ENCODE measurements at places on chromosomes 11 and 22.

- DNase-seq = no peak
These were observed 76.0 kb downstream of the CWC15 start for GRCh38 chr11:94897330-94897768.

DNA sequence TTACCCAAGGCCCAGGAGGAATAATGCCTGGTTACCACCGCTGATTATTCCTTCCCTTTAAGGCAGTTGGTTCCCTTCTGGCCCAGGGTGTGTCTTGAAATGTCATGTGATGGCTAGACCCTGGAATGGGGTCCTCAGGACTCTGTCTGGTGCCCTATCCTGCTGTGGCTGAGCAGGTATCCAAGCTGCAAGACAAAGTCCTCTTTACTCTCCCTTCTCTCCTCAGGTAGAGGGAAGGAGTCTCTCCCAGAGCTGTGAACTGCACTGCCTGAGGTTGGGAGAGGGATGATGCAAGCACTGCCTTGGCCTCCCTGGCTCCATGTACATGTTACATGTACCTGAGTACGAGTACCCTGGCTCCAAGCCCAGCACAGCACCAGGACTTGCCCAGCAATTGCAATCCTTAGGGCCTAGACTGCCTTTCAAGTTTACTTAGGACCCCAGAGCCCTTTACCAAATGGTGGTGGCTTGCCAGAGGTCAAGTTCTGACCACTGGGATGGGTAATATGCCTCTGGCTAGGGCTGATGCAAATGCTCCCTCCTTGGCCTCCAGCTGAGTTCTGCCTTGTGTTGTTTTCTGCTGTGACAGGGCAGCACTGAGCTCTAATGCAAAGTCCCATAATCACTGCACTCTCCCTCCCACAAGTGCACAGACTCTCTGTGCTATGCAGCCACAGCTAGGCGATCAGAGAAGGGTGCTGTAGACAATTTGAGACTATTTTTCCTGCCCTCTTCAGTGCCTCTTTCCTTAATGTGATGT, 20.7 kb upstream of the AQP11 start:
- DNase-seq = no peak

DNA sequence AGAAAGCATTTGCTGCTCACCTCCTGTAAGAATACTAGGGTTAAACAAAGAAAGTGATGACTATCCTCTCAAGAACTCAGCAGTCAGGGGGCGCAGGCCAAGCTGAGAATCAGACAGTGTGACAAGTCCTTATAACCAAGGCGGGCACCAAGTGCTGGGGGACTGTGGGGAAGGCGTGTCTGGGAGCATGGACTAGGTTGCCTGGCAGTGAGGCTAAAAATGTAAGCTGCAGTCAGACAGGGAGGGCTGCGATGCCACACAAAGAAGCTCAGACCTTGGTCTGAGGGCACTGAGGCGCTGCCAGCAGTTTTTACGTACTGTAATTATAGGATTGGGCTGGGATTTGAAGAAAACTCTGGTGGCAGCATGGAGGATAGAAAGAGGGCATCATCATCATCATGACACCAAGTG, 73.7 kb downstream of the FLI1 start:
- DNase-seq = no peak

GRCh38 chr22:41442240-41442792, 4.3 kb downstream of the TOB2 start:
- no peak for DNase-seq

- DNase-seq = no peak
These were observed 97.5 kb upstream of the CCDC179 start for GRCh38 chr11:22957786-22958185.

DNA sequence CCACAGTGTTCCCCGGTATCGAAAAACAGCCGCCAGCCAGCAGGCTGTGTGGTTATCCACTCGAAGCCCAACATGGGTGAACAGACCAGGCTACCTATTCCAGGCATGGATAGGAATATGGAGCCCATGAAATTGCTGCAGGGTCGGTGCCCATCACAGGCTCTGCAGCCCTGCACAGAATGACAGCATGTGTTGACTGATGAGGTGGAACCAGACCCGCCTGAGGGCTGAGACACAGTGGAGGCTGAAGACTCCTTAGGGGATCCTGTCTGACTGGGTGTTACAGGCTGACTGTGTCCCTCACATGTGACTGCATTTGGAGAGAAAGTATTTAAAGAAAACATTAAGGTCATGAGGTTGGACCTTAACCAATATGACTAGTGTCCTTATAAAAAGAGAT, 6.2 kb upstream of the YPEL1 start:
- no peak for DNase-seq

- no peak for DNase-seq
These were observed 57.6 kb downstream of the KCNC1 start for GRCh38 chr11:17792161-17792560.

DNA sequence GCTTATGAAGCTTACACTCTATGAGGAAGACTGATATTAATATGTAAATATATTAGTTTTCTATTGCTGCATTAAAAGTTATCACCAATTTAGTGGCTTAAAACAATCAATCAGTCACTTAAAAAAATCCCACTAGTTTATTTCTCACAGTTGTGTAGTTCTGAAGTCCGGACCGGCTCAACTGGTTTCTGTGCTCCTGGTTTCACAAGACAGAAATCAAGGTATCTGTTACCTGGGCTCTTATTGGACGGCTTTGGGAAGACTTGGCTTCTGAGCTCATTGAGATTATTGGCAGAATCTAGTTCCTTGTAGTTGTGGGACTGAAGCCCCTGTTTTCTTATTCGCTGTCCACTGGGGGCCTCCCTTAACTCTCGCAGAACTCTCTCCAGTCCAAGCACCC, 343.0 kb downstream of the RAB38 start:
- DNase-seq = no peak
